ENCODE measurements at places on chromosomes 1 and 21.

DNA sequence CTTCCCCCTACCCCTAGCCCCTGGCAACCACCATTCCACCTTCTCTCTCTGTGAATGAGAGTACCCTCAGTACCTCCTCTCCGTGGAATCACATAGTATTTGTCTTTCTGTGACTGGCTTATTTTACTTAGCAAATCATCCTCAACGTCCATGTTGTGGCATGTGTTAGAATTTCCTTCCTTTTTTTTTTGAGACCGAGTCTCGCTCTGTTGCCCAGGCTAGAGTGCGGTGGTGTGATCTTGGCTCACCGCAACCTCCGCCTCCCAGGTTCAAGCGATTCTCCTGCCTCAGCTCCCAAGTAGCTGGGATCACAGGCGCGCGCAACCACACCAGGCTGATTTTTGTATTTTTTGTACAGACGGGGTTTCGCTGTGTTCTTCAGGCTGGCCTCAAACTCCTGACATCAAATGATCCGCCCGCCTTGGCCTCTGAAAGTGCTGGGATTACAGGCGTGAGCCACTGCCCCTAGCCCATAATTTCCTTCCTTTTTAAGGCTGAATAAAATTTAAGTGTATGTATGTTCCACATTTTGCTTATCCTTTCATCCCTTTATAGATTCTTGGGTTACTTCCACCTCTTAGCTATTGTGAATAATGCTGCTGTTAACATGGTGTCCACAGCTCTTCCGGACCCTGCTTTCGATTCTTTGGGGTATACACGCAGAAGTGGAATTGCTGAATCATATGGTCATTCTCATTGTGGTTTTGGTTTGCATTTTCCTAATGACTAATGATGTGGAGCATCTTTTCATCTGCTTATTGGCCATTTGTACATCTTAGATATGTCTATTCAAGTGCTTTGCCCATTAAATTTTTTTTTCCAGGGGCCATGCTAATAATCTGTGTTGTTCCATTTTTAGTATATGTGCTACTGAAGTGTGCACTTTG lies 32.3 kb downstream of the ERRFI1 start:
- no peak for DNase-seq

DNA sequence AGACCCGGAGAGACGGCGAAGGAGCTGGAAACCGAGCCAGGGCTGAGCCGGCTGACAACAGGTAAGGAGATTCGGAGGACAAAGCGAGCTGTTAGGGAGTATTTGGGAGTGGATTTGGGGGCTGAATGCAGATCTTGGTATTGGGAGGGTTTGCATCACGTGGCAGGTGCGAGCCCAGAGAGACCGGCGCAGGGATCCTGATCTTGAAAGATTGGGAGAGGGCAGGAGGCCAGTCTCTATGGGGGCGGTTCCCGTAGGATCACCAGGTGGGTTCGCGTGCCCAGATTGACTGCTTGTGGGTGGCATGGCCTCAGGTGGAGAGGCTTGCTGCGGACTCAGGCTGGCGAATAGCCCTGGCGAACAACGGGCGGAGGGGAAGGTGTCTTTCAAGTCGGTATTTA lies 204 bp downstream of the CIART start:
- no peak for DNase-seq

DNA sequence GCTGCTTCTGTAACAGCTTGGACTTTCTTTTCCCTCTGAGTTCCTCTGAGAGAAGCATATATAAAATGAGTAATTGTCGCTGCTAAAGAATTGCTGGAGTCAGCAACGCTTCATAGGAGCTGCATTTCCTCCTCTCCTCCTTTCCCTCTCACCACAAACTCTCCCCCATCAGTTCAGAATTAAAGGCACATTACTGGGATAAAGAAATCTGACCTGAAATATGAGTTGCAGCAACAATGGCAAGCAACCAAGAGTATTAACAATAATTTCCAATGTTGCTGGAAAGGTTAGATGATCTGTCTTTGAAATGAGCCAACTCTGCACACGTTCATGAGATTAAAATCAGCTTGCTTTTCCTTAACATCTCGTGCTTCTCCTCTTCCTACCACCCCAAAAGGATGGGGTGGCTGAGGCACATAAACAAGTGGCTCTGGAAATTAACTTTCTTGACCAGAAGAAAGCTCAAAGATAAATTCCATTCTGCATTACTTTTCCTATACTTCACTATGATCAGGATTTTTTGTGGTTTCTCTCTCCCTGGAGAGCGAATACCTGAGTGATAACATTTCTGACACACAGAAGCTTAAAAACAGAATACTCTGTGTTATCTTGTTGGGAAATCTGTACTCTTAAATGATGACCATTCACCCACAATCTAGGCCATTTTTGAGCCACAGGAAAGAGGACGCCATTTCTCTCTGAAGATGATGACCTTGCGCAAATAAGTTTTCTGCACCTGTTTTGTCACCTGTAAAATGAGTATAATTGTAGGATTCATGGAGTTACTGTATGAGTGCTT lies 90.2 kb downstream of the TGFBR3 start:
- no peak for DNase-seq

- DNase-seq: no peak
Observed at GRCh38 chr1:31624731-31625514, 7.4 kb downstream of the HCRTR1 start.

DNA sequence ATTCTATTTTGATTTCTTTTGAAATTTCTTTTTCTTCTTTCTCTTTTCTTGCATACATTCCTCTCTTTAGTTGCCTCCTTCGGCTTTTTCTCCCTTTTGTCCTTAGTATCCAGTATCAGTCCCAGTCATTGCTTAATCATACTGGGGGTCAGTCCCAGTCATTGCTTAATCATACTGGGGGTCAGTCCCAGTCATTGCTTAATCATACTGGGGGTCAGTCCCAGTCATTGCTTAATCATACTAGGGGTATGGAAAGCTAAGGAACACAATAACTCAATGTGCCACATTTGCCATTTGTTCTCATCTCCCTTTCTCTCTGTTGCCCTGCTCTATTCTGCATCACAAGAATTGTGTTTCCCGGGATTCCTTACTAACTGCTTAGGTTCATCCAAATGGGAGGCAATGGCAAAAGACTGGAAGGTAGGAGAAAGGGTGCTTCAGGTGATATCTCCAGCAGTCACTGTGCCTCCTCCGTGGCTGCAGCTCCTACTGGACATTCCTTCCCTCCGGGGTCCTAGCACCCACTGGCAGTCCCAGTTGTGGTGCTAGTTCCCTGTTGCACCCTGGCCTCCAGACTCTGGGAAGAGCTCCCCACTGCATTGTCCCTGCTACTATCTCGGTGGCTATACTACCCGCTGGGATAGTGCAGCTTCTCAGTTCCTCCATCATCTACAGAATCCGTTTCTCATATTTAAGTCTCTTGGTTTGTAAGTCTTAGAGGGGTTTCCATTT lies 32.6 kb upstream of the LAMC1 start:
- DNase-seq: no peak

- peak; percentile 63 for DNase-seq
Observed at GRCh38 chr1:115706587-115707425, 61.7 kb downstream of the CASQ2 start.

DNA sequence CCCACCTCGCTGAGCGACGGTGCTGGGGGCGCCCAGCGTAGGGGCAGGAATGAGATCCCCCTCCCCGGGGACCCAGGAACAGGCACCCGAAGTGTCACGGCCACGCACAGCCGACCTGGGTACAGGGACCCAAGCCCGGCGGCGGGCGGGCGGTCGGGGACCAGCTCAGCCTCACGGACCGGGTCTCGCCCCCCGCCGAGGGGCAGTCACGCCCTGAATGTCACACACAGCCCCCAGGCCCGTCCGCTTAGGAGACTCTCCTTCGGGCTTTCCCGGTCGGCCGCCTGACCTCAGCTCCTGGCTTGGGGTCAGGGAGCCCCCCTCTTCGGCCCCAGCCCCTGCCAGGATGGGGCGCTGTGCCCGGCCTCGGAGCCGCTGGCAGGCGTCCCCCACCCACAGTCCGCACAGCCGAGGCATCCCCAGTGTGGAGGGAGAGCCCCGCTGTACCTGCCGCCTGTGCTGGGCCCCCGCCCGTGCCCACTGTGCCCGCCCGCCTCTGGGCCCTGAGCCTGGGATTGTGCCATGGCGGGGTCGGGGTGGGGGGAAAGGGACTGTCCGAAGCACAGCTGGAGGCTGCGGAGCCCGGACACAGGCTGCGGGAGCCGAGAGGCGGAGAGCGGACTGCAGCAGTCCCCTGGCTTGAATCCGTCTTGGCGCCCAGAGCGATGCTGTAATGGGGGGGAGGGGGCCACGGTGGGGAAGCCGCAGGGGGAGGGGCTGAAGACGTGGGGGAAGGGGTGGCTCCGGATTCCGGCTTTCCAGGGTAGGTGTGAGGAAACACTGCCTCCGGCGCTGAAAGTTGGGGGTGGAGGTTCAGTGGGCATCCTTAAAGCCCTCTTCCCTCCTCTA lies 627 bp upstream of the DLGAP3 start:
- peak; percentile 59 for DNase-seq

- no peak for DNase-seq
Observed at GRCh38 chr1:6913086-6913485, 127.8 kb downstream of the CAMTA1 start.

DNA sequence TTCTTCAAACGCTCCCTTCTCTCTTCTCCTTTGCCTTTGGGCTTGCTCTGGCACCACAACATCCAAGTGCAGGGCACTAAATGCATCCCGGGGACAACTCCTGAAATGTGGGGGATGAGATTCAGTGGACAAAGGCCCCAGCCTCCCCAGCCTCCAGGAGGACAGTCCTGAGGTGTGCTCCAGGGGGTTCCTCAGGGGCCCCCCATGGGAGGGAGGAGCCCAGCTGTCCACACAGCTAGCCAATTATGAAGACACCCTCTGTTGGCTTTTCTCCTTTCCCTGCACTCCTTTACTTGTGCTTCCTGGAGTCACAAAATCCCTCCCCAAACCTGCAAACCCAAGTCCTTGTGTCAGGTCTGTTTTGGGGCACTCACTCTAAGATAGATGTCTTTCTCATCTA lies 735.4 kb downstream of the PTPRU start:
- peak; percentile 29 for DNase-seq

All from islet precursor cell (in vitro differentiated cells).